ENCODE measurements at places on chromosomes 12 and 14.

GRCh38 chr12:3595721-3596120 is 104.7 kb downstream of the PRMT8 start:
- no peak for DNase-seq

- DNase-seq: no peak
Observed at GRCh38 chr14:94145902-94146527, 16.6 kb upstream of the IFI27L2 start.

DNA sequence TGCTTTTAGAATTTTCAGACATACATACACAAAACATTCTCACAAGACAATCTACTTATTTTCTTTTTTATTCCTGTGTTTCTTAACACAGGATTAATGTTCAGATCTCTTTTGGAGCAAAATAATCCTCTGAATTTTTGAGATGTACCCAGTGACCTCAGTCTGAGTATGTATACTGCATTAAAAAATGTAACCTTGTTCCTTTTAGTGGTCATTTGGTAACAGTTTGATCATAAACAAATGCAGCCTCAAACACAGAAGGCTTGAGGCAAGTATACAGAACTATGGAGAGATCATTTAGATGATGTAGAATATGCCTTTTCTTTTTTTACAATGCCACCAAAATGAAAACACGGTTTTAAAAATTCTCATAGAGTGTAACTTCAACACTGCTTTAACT is 9.7 kb downstream of the HIF1A start:
- no peak for DNase-seq

- no peak for DNase-seq
Observed at GRCh38 chr12:109112720-109113465, 3.5 kb upstream of the ACACB start.

GRCh38 chr14:105530285-105531087 is 4.1 kb downstream of the TMEM121 start:
- no peak for DNase-seq
